A673 (cell line): ENCODE measurements at places on chromosomes 1 and 21.

GRCh38 chr1:54024358-54024757 lies 6.4 kb upstream of the LDLRAD1 start:
- DNase-seq = no peak

DNA sequence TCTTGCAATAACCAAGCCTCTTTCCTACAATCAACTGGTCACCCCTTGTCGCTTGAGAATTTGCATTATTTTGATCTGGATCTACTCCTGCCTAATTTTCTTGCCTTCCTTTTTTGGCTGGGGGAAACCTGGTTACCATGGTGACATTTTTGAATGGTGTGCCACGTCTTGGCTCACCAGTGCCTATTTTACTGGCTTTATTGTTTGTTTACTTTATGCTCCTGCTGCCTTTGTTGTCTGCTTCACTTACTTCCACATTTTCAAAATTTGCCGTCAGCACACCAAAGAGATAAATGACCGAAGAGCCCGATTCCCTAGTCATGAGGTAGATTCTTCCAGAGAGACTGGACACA lies 743 bp downstream of the GPR52 start:
- no peak for DNase-seq

DNA sequence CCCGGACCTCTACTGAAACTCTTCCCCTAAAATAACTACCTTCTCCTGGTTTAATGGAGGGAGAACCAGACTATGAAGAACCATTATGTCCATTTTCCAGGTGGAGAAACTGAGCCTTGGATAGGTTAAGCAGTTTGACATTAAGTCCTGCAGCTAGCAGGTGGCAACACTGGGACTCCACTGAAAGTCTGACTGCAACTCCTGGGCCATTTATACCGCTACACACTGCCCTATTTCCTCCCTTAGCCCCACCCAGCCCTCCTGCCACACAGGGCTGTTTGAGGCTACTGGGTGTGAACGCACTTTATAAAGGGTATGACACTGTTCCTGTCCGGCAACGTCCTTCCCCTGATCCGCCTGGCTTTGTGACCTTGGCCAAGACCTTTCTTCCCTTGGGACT lies 511 bp upstream of the INPP5B start:
- DNase-seq = no peak

- no peak for DNase-seq
Measured at GRCh38 chr21:41887667-41888066, 8.5 kb upstream of the PRDM15 start.

GRCh38 chr1:81738875-81739274 lies 61.9 kb upstream of the ADGRL2 start:
- no peak for DNase-seq

GRCh38 chr1:79874289-79874688 lies 867.8 kb upstream of the ADGRL4 start:
- DNase-seq = no peak

DNA sequence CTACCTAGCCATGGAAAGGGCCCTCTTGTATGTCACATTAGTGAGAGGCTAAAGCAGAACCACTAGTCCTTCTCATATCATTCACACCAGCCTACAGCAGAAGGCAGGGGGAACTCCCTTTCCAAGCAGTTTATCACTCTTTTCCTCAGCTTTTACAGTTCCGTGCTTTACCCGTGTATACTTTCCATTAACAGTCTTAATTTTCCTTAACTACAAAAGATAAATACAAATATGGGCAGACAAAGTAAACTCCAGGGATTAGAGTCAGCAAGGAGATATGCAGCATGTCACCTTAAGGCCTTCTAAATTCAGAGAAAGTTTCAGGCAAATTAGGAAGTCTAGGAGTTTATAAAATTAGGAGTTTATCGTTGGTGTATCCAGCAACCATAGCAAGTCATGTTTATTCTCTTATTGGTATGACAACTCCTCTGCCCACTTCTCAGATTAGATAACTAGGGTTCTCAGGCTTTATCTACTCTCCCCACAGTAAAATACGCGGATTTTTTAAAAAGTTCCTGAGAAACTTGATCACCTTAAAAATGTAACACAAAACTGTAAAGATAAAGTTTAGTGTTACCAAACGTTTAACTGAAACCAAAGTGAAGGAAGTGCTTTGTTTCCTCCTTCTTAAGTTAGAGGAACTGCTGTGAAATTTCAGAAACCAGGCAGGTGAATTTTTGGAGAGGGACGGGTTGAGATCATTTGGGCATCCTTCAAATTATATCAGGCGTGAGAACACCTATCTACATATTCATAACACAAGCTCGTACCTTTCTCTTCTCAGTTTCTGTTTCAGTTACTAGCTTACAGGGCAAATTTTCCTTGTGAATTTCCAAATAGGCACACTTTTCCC lies 42.7 kb upstream of the SLC19A2 start:
- no peak for DNase-seq

DNA sequence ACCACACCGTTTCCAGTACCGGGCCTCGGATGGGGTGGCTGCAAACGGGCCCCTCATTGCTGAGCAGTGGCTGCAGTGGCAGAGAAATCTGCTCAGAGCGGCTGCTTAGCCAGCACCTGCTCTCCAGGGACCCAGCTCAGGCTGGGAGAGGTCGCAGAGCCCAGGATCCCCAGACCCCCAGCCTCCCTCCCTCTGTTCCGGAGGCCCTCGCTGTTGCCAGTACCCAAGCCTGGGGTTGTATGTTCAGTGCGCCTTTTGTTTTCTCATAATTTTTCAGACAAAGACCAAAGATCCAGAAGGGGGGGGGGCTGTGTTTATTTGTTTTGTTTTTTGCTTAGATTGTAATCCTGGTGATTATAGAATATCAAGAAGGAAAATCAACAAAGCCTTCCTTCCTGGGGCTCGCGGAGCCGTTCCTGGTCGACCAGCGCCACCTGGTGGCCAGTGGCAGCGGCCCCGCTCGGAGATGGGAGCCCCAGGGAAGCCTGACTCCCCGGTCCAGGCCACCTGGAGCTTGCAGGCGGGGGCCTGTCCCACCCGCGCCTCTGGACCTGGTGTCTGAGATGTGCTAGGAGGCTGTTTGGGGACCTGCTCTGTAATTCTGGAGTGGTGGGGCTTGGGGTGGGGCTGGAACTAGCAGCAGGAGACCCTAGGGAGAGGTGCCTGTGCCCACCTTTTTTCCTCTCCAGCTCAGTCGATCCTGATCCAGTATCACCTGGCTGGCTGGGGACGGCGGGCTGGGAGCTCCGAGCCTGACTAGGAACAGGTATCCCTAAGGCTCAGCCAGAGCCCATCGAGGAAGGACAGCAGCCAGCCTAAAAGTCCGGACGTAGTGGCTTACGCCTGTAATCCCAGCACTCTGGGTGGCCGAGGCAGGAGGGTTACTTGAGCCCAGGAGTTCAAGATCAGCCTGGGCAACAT lies 123.9 kb upstream of the VAMP3 start:
- peak; percentile 68 for DNase-seq

DNA sequence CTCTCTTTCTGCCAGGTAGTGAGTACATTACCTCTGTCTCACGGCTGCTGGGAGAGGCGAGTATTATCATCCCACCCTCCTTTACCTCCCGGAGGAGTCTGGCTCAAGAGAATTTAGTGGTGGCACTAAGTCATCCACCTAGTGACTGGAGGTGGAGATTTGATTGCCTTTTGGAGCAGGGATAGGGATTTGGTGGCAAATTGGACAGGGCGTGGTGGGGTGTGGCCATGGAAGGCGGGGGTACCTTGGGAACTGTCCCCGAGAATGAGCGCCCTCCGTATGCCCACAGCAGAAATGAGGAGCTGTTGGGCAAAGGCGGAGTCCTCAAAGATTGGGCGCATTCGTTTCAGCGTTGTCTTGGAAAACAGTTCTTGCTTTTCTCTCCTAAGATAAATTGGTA lies 32.1 kb upstream of the HMGN1 start:
- no peak for DNase-seq

GRCh38 chr1:171142416-171143385 lies 42.4 kb upstream of the FMO2 start:
- DNase-seq = no peak

DNA sequence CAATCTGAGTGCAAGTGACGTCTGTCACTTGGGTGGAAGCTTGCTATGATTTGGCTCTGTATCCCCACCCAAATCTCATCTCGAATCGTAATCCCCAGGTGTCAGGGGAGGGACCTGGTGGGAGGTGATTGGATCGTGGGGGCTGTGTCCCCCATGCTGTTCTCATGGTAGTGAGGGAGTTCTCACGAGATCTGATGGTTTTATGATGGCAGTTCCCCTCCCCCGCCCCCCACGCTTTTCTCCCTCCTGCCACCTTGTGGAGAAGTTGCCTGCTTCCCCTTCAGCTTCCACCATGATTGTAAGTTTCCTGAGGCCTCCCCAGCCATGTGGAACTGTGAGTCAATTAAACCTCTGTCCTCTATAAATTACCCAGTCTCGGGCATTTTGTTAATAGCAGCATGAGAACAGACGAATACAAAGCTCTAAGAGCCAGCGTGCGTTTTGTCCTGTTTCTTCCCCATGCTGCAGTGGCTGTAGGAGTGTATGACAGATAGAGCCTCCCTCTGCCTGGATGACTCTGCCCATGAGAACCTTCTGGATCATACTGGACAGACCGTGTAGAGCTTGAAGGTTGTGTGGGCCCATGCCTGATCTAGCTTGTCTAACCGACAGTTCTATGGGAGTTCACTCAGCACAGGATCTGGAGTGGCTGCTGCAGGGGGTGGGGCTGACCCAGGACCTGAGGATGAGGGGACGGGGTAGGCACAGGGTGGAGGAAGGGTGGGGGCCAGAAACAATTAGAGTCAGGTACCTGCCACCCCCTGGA lies 139.7 kb upstream of the ERRFI1 start:
- peak; percentile 33 for DNase-seq

DNA sequence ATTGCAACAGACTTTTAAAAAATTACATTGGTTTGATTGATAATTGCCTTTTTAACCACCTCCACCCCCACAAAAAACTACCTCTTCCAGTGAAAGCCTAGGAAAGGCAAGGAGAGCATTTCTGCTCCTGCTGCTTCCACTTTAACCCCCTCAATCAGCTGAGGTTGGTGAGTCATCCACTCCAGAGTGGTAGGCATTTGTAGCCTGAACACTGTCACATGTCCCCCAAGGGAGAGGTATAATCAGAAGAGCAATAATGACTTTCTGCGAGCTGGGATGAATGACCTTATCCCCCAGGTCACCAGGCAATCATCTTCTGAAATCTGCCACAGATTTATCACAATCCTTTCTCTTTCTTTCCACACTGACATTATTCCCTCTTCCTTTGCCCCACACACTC lies 126.6 kb upstream of the CAMK1G start:
- peak; percentile 50 for DNase-seq

DNA sequence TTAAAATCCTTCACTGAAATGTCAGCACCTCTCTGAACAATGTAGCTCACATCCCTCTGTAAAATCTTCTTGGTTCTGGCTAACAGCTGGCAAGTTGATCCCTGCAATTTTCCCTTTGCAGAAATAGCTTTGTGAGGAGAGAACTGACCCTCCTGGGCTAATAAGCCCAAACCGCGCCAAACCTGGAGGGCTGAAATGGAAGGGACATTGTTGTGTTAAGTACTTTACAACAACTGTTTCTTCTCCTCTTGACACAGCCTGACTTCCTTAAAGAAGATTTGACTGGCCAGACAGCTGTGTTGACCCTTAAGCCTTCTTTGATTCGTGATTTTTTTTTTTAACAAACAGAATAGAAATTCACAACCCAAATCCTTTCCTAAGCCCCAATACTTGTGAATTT lies 5.7 kb downstream of the LMX1A start:
- DNase-seq = no peak

DNA sequence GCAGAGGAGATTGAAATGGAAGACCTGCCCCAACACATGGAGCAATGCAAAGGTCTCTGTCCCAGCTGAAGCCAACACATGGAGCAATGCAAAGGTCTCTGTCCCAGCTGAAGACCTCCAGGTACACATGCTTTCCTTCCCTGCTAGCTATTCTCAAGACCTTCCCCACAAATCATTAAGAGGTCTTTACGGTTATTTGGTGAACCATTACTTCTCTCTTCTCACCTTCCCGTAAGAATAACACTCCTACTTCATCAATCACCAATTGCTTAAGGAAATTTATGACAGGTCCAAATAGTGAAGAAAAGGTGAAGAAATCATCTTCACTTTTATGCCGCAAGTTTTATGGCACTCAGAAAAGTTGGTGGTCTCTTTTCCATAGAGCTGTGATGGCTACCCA lies 138.8 kb downstream of the NTPCR start:
- DNase-seq = no peak

GRCh38 chr1:1286313-1287261 lies 6.4 kb downstream of the SCNN1D start:
- no peak for DNase-seq

- no peak for DNase-seq
Measured at GRCh38 chr1:65245295-65245694, 64.0 kb upstream of the DNAJC6 start.

DNA sequence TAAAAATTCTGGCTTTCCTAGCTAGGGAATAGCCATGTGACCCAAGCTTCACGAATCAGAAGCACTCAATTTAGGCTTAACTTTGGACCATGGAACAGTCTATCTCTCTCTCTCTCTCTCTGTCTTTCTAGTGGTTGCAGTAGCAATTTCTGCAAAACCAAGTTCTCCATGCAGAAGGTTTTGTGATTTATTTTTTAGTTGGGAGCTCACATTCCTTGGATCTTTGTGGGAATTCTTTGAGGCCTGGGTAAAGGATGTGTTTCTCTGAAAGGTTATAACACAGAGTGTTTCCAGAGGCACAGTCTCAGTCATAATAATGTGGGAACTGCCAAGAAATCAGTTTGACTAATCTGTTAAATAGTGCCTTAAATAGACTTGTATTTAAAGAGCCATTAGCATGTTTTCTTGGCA lies 112.3 kb upstream of the COL11A1 start:
- DNase-seq = no peak

DNA sequence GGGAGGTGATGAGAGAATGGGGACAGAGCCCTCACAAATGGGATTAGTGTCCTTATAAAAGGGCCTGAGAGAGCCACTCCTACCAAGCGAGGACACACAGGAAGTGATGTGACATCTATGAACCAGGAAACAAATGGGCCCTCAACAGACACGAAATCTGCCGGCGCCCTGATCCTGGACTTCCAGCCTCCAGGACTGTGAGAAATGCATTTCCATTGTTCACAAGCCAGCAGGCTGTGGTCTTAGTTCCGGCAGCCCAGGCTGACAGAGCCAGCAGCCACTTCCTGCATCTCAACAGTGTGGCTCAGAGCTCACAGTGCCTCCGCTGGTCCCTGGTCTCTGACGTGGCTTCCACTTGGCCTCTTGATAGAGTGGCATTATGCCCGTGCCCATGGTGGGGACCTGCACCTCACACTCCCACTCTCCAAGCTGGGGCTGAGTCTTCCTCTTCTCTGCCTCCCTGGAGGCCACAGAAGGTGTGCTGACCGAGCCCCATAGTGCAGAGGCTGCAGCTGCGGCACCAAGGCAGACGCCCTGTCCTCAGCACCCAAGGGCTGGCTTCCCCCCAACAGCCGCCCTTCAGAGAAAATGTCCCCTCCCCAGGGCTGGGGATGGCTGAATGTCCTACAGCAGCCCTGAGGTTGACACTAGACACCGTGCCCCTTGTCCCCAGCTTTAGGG lies 44.9 kb downstream of the ACOT7 start:
- DNase-seq = peak; percentile 18

DNA sequence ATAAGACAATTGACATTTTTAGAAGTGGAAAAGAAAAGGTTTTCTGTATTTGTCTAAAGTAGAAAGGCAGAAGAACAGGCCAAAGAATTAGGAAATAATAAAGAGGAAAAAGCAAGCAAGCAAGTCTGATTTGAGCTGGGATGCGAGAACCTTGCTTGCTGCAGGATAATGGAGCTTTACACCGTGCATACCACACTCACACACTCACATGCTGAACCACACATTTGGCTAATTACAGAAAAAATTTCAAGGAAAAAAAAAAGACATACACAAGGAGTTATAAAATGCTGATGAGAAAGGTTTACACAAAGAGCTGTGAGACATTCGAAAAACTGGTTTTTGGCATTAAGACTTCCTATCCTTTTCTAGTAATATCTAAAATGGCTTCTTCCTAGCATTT lies 593.9 kb downstream of the KIF26B start:
- DNase-seq = no peak
